ENCODE measurements at places on chromosomes 13 and 19.
A peak's percentile ranks its signal among the peaks of the same experiment; 100 is the strongest.

DNA sequence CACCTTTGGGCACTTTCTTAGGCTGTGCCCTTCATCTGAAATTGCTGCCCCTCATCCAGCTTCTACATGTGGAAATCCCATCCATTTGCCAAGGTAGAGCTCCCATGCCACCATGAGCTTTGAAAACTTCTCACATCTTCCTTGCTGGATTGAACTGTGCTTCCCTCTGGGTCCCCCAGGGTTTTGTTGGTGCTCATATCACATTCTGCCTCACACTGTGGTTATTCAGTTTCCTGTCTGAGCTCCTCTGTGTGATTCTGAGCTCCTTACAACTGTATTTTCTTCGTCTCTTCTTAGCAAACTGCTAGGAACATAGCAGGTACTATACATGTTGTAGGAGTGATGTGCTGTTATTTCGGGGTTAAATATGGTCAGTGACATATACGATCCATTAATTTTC lies 74.9 kb upstream of the KL start:
- DNase-seq = no peak

DNA sequence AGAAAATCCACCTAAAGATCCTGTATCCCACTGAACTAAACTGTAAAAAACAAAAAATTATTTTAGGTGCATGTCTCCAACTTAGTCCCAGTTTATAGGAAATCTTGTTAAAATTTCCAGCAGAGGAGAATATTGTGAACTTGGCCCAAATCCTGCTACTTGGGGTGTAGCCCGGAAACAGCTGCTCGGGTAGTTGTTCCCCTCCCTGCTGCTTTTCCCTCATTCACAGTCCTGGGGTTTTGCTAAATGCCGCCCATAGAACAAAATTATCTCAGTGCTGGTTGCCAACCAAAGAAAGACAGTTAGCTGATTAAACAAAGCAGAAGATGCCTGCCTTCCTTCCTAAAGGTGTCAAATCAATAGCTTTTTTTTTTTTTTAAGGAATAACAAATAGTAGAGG lies 330.5 kb upstream of the KLF12 start:
- no peak for DNase-seq

GRCh38 chr19:38583219-38583984 lies 34.4 kb downstream of the MAP4K1 start:
- DNase-seq = no peak

DNA sequence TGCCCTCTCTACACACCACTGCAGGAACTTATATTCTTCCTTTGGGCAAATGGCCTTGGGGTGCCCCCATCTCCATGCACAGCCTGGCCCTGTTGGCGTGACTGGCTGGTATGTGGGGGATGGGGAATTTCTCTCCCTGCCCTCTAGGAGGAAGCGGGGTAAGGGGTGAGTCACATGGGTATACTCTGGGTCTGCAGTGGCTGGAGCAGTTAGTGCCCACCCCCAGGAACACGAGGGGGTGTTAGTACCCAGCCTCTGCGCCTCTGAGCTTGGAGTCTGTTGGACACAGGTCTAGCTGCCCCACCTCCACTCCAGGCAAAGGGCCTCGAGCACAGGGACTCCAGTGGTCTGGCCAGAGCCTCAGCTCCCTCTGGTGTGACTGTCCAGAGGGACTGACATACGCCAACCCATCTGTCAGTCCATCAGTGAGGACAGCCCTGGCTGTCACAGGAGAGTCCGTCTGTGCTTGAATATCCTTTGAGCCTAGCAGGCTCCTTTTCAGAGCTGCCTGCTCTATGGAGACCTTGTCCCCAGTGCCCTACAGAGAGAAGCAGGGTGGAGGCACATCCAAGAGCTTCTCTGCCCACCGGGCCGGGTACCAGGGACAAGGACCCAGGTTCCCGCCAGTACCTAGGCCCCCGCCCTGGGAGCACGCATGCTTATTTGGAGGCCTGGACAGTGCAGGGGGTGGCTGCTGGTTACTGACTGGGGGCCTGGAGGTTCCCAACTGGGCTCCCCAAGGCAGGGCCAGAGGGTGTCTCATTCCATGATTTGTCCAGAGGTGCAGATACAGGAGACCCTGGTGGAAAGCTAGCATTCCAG lies 66.6 kb downstream of the CHST8 start:
- DNase-seq = no peak

DNA sequence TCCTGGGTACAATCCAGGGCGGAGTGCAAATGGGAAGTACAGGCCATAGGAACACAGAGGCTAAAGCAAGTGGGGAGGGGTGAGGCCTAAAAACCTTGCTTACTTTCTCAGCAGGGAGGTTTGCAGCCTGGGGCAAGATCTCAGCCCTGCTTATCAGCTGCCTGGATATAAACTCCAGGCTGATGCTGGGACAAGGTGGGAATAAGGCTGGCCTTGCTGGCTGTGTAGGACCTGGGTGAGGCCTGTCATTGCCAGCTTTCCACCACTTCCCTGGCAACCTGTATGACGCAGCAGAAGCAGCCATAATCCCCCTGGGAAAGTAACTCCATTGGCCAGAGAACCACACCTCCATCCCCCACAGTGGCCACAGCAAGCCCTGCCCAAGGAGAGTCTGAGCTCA lies 279.1 kb upstream of the ATXN8OS start:
- DNase-seq = no peak

DNA sequence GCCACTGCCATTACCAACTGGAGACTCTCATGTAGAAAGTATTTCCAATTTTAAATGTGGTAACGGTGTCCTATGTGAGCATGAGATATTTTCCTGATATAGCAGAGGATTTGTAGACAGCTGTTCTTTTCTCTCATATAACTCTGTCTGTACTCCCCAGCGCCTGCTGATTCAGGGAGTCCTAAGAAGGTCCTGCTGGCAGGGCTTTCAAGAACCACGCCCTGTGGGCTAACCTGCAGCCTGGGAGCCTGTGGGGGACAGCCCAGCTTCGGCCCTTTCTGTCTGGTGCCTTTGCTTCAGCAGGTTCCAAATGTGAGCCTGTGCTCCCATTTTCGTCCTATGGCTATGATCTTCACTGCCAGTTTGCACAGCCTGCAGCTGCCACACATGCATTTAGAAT lies 316.8 kb downstream of the ATP8A2 start:
- no peak for DNase-seq

DNA sequence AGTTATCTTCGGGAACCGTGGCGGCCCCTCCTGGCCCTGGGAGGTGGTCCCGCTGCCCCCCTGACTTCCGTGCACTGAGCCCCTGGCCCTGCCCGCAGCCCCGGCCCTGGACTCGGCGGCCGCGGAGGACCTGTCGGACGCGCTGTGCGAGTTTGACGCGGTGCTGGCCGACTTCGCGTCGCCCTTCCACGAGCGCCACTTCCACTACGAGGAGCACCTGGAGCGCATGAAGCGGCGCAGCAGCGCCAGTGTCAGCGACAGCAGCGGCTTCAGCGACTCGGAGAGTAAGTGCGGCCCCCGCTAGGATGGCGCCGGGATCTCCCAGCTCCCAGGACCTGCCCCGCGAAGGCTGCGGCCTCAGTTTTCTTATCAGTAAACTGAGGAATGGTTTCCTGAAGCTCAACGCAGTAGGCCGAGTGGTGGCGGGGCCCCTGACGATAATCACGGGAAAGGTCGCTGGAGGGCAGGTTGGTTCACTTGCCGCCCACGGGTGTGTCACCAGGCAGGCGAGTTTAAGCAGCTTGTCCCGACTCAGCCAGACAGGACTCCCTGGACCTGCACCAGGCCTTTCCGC lies 924 bp downstream of the RGCC start:
- peak; percentile 47 for DNase-seq

DNA sequence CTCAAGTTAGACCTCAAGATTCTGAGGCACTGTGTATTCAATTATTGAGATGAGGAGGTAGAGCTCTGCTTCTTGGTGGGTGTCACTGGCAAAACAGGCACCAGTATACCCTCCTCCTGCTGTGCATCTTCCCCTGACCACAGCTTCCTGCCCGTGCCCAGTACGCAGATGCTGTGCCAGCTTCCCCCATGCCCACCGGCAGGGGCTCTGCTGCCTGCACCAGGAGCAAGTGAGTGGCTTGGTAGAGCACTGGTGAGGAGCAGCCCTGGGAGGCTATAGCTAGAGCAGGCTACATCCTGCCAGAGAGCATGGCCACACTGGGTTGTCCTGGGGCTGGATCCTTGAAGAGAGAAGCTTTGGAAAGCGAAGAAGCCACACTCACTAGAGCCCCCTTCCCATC lies 21.0 kb upstream of the RNF17 start:
- DNase-seq = no peak

GRCh38 chr13:112986946-112987681 lies 18.1 kb downstream of the MCF2L start:
- DNase-seq = no peak

GRCh38 chr19:47376589-47377144 lies 27.6 kb downstream of the DHX34 start:
- no peak for DNase-seq

DNA sequence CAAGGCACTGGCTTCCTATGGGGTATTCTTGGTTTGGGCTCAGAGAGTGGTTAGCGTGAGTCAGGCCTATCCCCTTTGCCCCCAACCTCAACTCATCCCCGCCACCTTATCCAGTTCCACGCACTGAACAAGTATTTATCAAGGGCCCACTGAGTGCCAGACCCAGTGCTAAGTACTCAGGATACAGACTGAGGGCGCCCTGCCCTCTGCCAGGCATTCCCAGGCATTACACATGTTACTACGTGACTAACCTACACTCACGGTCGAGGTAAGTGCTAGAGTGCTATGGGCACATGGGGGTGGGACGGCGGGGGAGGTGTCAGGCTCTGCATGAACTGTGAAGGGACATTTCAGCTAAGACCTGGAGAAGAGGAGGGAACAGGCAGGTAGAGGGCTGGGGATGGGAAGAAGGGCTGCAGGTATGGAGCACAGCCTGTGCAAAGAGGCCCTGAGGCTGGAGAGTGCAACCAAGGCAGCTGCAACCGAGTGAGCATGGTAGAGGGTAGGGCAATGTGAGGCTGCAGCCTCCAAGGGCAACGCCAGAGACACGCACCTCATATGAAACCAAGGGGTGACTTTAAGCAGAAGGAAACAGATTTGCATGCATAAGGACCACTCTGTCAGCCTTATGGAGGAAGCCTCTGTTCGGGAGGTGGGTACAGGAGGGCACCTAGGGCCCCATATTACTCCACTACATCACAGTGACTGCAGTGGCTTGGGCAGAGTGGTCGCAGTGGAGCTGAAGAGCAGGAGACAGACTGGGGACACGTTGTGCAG lies 22.5 kb downstream of the DHRS12 start:
- no peak for DNase-seq

- DNase-seq = no peak
These were observed 45.7 kb upstream of the ZNF730 start for GRCh38 chr19:23071147-23071511.

GRCh38 chr19:53621885-53622740 lies 9.7 kb upstream of the DPRX start:
- no peak for DNase-seq

DNA sequence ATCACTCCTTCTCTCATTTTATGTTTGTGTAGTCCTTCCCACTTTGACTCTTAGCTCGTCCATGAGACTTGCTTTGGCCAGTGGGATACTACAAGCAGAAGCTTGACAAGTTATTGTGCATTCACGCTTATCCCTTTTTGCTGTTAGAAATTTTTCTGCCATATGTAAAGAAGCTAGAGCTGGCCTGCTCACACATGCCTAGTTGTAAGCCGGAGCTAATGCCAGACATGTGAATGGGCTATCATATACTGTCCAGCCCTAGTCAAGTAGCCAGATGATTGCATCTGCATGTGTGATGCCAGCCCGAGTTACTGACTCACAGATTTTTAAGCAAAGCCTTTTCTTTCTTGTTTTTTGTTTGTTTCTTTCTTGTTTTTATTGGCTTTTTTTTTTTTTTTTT lies 460.7 kb downstream of the TDRD3 start:
- no peak for DNase-seq

- no peak for DNase-seq
These were observed 953.2 kb downstream of the DIAPH3 start for GRCh38 chr13:59210543-59210942.

DNA sequence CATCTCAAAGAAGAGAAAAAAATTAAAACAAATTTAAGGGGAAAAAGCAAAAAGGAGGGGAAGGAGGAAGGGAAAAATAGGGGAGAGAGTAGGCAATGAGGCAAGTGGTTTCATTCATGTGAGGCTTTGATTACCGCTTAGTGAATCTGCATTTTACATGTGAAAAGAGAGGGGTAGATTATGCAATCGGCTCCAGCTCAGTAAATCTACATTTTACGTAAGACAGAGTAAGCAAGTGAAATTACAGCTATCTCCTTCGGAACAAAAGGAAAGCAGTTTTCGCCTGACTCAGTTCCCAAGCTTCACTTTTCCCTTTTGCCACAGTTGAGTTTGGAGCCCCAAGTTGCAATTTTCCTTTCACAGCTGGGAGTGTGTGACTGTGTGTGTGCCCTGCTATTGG lies 16.0 kb upstream of the OLFM2 start:
- DNase-seq = no peak

GRCh38 chr13:97719736-97720135 lies 233.7 kb upstream of the IPO5 start:
- no peak for DNase-seq

GRCh38 chr13:92823059-92823458 lies 403.5 kb upstream of the GPC6 start:
- no peak for DNase-seq

DNA sequence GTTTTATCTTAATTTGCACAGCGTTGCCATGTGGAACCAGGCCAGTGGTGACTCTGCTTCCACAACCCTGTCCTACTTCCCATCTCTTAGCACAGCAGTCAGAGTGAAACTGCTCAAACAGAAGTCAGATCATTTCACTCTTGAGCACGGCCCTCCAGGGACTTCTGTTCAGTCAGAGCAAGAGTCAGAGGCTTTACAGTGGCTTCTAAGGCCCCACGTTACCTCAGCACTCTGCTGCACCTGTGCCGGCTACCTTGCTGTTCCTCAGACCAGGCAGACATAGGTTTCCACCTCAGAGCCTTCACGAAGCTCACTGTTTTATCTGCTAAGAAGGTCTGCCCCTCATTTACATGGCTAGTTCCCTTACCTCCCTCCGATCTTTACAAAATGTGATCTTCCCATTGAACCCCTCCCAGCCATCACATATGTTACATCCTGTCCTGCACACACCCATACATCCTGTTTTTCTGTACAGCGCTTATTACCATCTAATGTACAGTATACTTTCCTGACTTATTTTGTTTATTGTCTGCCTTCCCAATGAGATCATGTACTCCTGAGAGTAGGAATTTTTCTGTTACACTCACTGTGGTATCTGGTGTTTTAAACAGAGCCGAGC lies 41.6 kb downstream of the TM9SF2 start:
- DNase-seq = no peak

- DNase-seq = no peak
These were observed at the start of gene ACP7 for GRCh38 chr19:39083983-39084731. ACP7 (plus strand) TSS chr19:39084368; CDS start chr19:39085270, 902 bp downstream.

DNA sequence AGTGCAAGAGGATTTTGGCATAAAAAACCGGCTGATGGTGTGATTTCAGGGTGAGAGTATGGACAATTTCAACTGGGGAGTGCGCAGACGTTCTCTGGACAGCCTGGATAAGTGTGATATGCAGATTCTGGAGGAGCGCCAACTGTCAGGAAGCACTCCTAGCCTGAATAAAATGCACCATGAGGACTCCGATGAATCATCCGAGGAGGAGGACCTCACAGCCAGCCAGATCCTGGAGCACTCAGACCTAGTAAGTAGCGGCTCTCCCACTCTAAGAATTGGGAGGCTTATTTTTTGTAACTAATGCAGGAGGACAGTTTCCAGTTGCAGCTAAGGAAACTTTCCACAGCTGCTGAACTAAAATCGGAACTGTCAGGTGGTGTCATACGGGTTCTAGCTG lies 53.6 kb downstream of the ZAR1L start:
- no peak for DNase-seq

Measured in nucleus accumbens (tissue), 56 donors.